Transverse colon (tissue), 4 donors: ENCODE measurements at places on chromosomes 1 and 21. TPM values are rescaled to one million over a fixed set of nuclear protein-coding genes. Genes with fewer than 3 reads are reported as not detected.

- H3K27me3 ChIP-seq = no peaks in the 10 kb centered on the region
- H3K4me3 ChIP-seq = no peak overlapping the region
- DNase-seq = no peak
- no peaks in the 10 kb centered on the region for H3K36me3 ChIP-seq
- no peak overlapping the region for H3K27ac ChIP-seq
These were observed 20.6 kb downstream of the VWA5B1 start for GRCh38 chr1:20311289-20311688.

FCER1G gene
- 24.8 TPM for total RNA-seq

DNA sequence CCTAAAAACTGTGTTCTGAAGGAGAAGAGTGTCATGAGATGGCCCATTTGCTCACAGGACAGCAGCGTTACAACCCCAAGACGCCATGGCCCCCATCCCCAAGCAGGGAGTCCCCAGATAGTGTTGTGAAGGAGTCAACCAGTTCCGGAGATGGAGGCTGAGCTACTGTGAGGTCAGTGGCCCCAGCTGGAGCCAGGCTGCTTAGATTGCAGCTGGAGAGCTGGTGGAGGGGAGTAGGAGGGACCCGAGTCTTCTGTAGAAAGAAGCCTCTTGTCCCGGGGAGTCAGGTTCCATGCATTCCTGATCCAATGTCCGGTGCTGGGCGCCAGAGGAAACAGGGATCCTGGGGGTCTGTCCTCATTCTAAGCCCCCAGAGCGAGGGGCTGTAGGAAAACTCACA is 93.5 kb upstream of the SIM2 start:
- peaks cover 31% of the 10 kb centered on the region for H3K27me3 ChIP-seq
- no peak for DNase-seq
- H3K4me1 ChIP-seq = no peaks in the 10 kb centered on the region
- no peak overlapping the region for H3K27ac ChIP-seq
- H3K36me3 ChIP-seq = no peaks in the 10 kb centered on the region

CLDN14 gene
- not detected for total RNA-seq

IL19 gene
- not detected for total RNA-seq

KRTAP12-2 gene
- total RNA-seq = not detected

DNA sequence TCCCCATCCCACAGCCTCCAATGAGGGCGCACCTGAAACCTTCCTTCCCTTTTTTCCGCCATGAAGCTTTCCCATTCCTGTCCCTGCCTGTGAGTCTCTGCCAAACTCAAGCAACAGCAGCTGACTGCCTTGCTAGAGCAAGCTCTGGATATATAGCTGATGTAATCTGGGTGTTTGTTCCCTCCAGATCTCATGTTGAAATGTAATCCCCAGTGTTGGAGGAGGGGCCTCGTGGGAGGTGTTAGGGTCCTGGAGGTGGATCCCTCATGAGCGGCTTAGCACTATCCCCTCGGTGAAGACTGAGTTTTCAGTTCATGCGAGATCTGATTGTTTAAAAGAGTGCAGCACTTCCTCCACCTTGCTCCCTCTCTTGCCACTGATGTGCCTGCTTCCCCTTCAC is 204.4 kb upstream of the MAP1LC3C start:
- H3K27ac ChIP-seq = no peak overlapping the region
- no peaks in the 10 kb centered on the region for H3K27me3 ChIP-seq
- no peaks in the 10 kb centered on the region for H3K36me3 ChIP-seq
- DNase-seq = no peak
- H3K4me3 ChIP-seq = no peak overlapping the region

- H3K27me3 ChIP-seq = peaks cover 9% of the 10 kb centered on the region
- H3K4me1 ChIP-seq = no peaks in the 10 kb centered on the region
- H3K36me3 ChIP-seq = no peaks in the 10 kb centered on the region
- H3K4me3 ChIP-seq = no peak overlapping the region
- H3K27ac ChIP-seq = no peak overlapping the region
These were observed 13.5 kb upstream of the FOXJ3 start for GRCh38 chr1:42348498-42348897.

DNA sequence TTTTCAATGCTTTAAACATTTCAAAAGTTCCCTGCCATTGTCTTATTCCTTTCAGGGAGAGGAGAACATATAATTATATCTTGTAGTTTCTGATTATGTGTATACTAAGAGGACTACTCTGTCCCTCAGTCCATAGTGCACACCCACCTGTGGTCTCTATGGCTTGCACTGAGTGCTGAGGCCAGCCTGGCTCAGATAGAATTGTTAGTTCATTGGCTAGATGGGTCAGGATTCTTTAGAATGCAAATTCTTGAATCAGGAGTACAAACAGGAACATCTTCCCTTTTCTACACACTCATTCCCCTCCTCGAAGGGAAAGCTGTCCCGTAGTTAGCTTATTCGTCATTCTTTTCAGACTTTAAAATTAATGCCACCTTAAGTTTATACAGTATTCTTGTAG is 8.2 kb downstream of the BACH1 start:
- DNase-seq = no peak
- peaks cover 44% of the 10 kb centered on the region for H3K4me1 ChIP-seq
- no peak overlapping the region for H3K27ac ChIP-seq
- H3K4me3 ChIP-seq = no peak overlapping the region

DNA sequence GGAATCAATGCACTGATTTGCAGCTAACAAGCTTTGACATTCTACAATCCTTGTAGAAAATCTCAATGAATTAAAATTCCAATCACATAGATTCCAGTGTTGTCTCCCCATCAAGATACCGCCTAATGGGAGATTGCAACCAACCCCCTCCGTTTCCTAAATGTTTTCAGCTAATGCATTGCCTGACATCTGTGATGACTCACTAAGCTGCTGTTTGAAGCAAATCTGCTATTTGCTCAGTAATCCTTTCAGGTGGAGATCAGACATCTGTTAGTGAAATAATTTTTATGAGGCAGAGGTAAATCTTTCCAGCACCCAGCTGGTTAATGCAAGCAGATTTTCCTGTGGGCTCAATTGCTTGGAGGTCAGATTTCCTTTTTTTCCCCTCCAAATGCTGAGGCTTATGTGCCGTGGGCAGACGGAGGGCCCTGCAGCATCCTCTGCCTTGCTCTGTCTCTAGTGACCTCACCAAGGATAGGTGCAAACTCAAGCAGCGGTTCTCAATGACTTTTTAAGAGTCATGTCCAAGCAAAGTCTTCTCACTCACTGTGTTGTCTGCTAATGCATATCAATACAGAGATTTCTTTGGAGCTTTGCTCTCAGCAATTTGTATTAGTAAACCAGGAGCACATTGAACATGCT is 91.1 kb upstream of the RAB3GAP2 start:
- H3K4me3 ChIP-seq = no peak overlapping the region
- no peaks in the 10 kb centered on the region for H3K36me3 ChIP-seq
- no peaks in the 10 kb centered on the region for H3K4me1 ChIP-seq
- no peaks in the 10 kb centered on the region for H3K27me3 ChIP-seq
